ENCODE measurements at places on chromosomes 12 and 14.

DNA sequence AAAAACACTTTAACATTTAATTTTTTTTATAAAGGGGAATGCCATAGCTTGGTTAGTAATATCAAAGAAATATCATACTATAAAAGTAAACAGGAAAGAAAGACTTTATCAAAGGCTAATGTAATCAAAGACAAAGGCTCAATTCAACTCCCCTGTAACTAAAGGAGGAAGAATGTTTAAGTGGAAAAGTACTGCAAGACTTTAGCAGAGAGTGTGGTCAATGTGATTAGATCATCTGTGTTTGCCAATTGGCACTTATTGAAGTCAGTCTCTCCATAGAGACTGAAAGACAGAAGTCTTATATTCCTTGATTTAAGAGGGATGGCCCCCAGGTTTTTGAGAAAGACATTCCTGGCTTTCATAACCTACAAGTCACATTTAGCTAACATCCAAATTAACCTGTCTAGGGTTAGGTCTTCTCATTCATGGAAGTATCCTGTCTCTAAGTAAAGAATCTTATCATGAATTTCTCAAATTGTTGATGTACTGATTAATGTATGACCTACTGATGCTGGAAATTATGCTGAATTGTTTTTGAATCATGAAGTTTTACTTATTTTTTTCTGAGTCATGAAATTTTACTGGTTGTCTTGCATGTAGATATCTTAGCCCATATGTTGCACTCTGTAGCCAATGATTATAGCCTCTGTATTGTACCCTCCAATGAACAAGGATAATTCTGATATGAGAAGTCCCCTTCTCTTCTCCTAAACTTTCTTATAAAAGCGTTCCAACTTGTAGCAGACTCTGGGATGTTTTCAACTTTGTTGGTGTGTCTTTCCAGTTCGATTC, 65.4 kb downstream of the ATXN7L3B start:
- no peak for DNase-seq

GRCh38 chr12:16946704-16947103, 340.7 kb upstream of the LMO3 start:
- no peak for DNase-seq

- DNase-seq, result no peak
Measured at GRCh38 chr14:91348845-91349465, 68.7 kb downstream of the CCDC88C start.

DNA sequence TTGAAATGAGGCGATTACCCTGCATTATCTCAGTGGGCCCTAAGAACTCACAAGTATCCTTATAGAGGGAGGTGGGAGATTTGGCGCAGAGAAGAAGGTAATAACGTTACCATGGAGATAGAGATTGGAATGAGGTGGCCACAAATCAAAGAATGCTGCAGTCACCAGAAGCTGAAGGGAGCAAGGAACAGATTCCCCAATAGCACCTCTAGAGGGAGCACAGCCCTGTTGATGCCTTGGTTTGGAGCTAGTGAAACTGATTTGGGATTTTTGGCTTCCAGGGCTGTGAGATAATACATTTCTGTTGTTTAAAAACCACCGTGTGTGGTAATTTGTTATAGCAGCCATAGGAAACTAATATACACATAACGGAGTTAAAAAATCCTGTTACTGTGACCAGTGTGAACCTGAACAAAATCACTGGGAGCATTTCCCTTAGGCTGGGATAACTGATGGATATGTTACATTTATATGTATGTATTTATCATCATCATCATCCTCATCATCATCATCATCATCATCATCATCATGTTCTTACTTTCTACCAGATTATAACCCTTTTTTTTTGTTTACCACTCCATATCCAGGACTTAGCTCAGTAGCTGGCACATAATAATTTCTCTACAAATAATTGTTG, 100.3 kb downstream of the LIN7A start:
- DNase-seq, result no peak

- no peak for DNase-seq
Measured at GRCh38 chr12:66092559-66093269, 37.8 kb downstream of the LLPH start.

- DNase-seq, result no peak
Measured at GRCh38 chr12:130675121-130675520, 41.0 kb downstream of the RIMBP2 start.

DNA sequence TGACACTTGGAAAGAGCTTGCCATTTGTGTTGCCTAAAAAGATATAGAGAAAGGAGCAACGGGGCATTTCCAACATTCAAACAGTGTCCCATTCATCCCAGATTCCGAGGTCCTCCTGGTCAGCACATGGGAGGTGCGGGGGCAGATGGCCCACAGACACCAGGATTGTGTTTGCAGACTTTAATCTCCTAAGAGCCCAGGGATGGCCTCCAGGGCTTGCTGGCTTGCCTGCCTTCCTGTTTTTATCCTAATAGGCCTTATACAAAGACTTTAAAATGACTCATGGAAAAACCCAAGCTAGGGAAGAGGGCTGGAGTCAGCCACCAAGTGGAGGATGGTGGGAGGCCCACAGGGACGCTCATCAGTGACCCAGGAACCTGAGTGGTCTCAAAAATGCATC, 21.5 kb upstream of the FAM181A start:
- DNase-seq, result no peak

- no peak for DNase-seq
Measured at GRCh38 chr14:74569806-74570591, 42.0 kb downstream of the LTBP2 start.

- no peak for DNase-seq
Measured at GRCh38 chr14:78297858-78298257, 127.7 kb downstream of the NRXN3 start.

- DNase-seq, result no peak
Measured at GRCh38 chr12:120719072-120719471, 6.6 kb upstream of the ACADS start.

GRCh38 chr12:120416490-120417216, 21.3 kb upstream of the COX6A1 start:
- DNase-seq, result no peak

DNA sequence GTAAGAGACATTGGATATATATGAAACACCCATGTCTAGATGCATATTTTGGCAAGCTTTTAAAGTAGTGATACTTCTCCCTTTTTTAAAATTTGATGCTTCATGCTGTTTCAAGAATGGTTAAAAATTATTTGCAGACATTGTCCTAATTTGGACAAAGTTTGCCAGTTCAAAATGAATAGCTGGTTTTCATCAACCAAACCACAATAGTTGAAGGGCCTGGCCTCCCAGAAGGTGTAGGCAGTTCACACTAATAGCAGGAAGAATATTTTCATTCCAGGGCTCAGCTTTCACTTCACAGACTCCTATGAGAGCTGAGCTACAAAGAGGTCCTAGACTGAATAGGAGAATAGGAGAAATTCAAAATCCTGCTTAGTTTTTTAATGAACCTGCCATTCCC, 78.7 kb downstream of the STXBP6 start:
- DNase-seq, result no peak

GRCh38 chr12:28759333-28759732, 389.7 kb upstream of the FAR2 start:
- DNase-seq, result no peak

DNA sequence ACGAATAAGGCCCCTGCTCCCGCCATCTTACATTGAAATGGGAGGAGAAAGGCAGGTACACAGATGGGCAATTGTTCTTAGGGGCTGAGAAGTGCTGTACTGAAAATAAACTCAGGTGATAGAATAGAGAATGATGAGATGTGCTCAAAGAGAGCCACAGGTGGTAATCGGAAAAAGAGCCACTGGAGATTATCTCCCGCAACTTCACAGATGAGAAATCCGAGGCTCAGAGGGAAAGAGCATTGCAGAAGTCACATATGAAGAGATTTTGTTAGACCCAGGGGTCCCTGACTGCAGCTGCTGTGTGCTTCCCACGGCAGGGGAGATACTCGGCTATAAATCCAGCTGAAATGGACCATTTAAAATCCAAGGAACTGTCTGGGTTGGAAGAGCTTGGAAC, 73.7 kb downstream of the PRIMA1 start:
- DNase-seq, result no peak

DNA sequence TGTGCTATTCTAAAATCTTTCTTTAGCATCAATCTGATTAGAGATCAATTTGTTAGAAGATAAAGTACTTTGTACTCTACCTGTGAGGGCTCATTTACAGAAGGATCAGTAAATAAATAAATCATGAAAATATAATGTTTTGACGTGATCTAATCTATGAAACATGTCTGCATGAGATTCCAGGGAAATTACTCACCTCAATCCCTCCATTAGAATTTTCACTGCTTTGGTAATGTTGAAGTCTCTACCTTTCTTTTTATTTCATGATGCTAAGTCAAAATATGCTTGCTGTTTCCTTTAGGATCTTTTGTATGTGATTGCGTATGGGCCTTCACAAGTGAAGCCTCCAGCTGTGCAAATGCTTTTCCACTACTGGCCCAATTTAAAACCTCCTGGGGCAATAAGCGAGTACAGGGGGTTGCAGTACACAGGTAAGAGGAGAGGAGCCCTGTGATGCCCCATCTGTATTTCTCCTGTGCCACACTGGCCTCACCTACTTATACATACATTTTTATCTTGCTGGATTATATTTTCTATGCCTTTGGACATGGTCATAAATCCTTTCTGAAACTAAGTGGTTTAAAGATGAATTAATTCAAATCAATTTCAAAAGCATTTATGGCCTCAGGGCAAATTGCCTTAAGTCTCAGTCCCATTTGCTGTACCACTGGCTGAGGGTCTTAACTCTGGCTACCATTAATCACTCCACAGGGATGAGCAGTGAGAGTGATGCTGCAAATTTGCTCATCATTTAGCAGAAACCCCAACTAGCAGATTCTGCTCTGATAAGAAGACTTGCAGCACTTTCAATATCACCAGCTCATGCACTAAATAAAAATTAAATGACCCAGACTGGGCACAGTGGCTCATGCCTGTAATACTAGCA, 66.4 kb downstream of the UNC79 start:
- no peak for DNase-seq

DNA sequence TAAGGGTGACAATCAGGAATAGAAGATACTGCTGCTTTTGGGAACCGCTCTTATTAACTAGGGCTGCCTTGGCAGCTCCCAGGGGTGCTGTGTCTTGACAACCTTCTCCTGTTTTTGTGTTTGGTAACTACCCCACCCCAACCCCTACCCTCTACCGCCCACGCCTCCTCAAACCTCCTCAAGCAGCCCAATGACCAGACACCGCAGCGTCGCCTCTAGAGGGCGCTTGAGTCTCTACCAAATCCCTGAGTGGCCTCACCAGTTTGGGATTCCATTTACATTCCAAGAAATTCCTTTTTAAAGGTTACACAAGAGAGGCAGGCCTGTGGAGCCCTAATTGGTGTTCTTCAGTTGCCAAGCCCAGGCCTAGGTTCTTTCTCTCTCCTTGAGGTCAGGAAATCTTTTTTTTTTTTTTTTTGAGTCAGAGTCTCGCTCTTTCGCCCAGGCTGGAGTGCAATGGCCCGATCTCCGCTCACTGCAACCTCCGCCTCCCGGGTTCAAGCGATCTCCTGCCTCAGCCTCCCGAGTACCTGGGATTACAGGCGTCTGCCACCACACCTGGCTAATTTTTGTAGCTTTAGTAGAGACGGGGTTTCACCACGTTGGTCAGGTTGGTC, 72.4 kb upstream of the USP44 start:
- peak; percentile 1 for DNase-seq

DNA sequence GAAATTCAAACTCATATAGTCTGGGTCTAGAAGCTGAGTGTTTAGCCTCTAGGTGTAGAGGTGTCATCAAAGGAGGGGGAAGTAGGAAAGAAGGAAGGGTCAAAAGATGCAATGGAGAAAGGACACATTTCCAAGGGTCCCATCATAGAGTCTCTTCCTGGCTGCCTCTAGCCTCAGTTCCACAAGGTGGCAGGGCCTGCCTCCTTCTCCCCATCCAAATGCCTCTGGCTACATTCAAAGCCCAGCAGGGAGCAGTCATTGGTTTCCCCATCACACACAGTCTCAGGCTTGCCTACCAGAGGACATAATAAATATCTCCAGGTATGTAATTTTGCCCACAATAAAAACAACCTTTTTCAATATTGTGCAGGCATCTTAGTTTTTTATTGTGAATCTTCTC, 2.1 kb upstream of the CCT2 start:
- DNase-seq, result no peak

GRCh38 chr14:86193756-86194155, 663.8 kb downstream of the FLRT2 start:
- DNase-seq, result no peak

- DNase-seq, result no peak
Measured at GRCh38 chr12:44285321-44285960, 449.6 kb downstream of the TMEM117 start.

DNA sequence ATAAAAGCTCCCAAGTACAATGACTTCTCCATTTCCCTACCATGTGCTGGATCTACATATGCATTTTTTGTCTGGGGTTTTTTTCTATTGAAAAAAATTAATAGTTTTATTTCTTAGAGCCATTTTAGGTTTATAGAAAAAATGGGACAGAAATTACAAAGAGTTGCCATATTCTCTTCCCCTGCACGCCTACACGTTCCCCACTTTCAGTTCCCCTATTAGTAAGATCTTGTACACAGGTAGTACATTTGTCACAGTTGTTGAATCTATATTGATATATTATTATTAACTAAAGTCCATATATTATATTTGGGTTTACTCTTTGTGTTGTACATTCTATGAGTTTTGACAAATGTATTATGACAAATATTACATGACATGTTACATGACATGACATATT, 35.7 kb downstream of the SIX6 start:
- no peak for DNase-seq

GRCh38 chr12:116278667-116279066, 1.2 kb upstream of the MED13L start:
- DNase-seq, result no peak

DNA sequence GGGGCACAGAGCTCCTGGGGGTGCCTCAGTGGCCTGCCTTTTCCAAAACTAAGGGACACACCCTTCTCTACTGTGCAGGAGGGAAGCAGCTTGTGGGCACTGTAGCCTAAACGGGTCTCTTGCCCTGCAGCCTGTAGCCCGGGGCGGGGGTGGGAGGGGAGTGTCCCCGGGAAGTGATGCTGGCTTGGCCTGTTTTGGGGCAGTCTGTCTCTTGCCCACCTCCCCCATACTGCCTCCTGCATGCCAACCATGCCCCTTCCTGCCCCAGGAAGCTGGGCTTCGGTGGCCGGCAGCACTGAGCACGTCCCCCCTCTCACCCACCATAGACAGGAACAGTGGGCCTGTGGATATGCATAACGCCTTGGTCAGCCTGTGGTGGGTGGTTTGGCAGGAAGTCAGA, 43.4 kb downstream of the PRIMA1 start:
- DNase-seq, result no peak

GRCh38 chr14:61609191-61609843, 86.0 kb upstream of the HIF1A start:
- DNase-seq, result no peak

- no peak for DNase-seq
Measured at GRCh38 chr14:97350894-97351731, 553.9 kb downstream of the VRK1 start.

DNA sequence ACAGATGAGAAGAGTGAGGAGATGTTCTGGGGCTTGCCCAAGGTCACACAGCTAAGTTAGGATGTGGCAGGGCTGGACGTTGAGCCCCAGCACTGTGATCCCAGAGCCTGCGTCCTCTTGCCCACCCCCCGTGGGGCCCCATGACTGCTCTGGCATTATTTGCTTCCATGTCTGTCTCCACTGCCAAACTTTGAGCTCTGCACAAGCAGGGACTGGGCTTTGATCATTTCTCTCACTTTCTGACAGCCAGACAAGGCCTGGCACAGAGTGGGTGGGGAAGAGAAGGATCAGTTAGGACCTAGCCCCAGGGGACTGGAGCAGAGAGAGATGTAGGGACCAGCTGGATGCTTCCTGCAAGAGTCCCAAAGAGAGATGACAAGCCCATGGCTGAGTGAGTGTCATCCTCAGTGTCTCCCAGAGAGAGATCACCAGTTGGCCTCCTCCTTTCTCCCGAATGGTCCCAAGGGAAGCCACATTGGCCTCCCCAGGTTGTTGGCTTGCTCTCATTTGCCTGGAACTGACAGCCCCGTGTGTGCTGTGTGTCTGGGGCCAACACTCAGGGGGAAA, 126.7 kb upstream of the PWP1 start:
- no peak for DNase-seq
